HepG2 (cell line): ENCODE measurements at places on chromosomes 1 and 21.

DNA sequence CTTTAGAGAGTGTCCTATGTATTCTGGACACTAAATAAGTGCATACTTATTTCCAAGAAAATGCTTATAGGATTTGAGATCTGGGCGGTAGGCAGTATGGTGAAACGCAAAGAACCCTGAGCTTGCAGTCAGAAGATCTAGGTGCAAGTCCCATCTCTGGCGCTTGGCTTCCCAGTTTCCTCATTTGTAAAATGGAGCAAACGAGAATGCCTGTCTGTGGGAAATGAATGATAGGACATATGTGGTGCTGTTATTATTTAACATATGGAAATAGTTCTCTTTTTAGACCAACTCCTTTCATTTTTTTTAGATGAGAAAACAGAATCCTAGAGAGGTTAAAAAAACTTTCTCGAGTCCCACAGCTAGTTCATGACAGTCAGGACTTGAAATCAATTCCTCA, 25.2 kb upstream of the ROR1 start:
- no peak for DNase-seq

GRCh38 chr1:53090227-53091147, 28.5 kb downstream of the PODN start:
- DNase-seq = no peak

DNA sequence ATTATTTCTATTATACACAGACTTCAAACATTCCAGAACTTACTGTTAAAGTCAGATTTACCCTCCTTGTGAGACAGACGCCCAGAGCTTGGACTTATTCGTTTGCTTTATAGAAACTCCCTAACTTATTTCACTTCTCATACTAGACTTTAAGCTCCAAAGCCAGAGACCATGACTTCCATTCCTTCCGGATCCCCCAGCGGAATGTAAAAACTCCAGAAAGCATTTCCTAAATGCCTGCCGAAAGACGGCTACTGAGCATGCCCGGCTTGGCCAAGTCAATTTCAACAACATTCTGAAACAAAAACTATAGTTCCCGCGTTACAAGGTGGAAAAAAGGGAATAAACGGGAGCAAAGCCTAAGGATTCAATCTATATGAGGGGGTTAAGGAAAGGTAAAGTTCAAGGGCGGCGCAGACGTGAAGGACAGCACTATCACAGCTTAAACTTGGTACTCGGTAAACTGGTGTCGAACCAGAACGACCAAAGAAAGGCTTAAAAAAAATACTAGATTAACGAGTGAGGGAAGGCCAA, 1.1 kb downstream of the USP48 start:
- peak; percentile 50 for DNase-seq

DNA sequence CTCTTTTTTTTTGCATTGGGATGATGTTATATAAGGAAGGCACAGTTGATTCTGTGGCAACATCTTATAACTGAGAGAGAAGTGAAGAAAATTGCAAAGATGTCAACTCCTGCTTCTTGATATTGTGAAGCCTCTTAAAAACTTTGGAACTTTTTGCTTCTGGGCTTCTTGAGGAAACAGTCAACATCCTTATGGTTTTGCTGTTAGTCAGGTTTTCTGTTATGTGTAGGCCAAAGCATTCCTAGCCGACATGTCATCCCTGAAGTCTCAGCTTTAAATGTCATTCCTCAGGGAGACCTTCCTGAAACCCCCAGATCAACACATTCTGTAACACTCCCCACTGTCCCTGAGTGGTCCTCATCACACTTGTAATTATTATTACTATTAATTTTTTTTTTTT, 12.6 kb downstream of the FALEC start:
- DNase-seq = no peak

DNA sequence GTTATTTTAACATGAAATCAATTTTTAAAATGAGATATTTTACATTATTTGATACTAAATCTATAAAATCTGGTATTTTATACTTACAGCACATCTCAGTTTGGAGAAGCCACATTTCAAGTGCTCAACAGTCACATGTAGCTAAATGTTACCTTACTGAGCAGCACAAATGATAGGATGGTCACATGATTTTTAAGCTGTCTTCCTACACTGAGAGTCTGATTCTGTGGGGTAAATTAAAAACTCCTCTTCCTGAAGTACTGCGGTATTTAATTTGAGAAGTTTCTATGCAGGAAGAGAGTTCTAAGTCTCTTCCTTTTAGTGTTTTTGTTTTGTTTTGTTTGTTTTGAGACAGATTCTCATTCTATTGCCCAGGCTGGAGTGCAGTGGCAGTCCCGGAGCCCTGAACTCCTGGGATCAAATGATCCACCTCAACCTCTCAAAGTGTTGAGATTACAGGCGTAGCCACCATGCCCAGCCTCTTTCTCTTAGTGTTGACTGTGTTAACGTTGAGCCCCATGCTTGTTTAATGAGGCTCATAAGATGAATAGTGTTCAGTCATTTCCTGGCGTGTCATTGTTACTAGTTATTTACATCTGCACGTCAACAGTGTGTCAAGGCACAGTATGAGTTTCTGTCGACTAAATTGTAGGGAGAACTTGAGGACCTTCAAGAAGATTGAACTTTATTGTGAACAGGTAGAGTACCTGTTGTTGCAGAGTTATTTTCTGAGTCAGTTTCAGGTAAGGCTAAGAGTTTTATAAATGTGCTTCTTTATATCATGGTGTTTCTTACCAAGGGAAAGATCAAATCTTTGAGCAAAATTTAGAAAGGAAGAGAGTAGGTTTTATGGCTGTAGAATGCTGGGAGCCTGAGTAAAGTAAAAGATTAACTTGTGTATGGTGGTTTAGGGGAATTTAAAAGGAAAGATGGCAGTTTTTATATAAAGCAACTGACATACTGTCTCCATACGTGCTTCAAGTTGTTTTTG, 3.3 kb downstream of the CNST start:
- no peak for DNase-seq

DNA sequence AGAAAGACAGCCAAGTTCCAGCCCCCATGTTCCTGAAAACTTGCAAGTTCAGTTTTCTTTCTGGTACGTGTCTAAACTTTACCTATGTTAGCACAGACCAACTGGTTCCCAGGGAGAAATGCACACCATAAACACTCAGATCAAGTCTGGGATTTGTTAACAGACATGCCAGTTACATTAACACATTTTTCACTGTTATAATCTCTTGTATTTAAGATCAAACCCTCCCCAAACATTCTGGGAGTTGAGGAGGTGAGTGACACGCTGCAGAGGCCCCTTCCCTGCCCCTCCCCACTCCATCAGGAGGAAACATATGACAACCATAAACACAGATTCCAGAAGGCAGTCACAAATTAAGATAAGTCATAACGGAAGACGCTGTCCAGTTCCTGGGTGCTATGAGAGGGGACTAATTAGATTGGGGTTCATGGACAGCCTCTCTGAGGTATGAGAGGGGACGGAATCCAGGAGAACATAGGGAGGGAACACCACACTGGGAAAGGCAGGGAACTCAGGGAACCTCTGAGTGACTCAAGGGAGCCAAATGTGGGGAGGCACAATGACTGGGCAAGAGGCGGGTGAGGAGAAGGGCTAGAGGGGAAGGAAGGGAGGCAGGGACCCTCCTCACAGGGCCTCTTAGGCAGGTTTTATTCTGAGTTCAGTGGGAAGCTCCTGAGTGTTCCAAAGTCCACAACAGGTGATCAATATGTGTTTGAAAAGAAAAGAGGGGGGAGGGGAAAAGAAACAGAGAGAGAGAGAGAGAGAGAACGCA, 25.0 kb downstream of the DUSP10 start:
- DNase-seq = peak; percentile 42

- peak; percentile 62 for DNase-seq
These were observed 5.0 kb upstream of the CHI3L2 start for GRCh38 chr1:111222308-111223125.

DNA sequence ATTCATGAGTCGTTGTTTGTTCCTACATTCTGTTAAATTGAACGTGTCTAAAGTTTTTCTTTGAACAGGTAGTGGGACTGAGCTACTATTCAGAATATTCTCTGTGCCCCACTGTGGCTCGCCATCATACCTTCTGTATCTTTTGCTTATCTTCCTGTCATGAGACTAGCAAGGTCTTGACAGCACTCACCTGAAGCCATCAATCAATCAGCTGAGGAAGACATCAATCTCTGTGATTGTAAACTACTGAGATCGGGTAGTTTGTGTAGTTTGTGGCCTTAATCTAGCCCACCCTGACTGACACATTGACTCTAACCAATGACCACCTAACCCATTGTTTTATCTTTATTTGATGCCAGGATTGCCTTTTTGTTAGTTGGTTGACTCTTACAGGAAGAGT, 17.7 kb upstream of the RUNX1 start:
- no peak for DNase-seq

GRCh38 chr1:243508303-243508713, 252.5 kb downstream of the SDCCAG8 start:
- no peak for DNase-seq

GRCh38 chr1:232435729-232436128, 194.2 kb downstream of the SIPA1L2 start:
- DNase-seq = no peak

- DNase-seq = no peak
These were observed 79.5 kb downstream of the JAK1 start for GRCh38 chr1:64886877-64887276.

DNA sequence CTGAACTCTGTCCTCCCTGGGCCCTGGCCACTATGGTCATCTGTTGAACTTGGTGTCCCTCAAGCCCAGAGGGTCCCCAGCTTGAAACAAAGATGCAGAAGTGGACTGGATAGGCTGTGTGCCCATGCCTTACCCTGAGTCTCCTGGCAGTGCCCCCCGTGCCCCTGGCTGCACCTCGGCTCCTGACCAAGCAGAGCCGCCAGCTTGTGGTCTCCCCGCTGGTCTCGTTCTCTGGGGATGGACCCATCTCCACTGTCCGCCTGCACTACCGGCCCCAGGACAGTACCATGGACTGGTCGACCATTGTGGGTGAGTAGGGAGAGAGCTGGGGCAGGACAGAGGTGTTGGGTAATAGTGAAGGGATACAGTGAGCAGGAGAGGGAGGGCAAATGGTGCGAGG, 10.7 kb downstream of the TIE1 start:
- no peak for DNase-seq

GRCh38 chr1:180539136-180539535, 19.6 kb upstream of the OVAAL start:
- no peak for DNase-seq

DNA sequence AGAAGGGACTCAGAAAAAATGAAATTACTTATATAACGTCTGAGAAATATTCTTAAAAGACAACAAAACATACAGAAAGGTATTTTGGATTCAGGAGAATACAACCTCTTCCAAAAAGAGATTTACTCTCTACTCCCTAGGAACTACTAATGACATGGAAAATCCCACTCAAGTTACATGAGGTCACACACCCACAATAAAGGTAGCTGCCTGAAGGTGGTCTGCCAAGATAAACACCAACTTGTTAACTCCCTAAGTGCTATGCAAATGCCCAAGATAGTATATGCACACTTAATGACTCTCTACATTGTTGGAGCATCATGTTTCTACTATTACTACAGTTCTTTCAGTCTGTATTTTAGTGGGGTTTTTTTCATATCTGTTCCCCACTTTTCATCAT, 26.5 kb downstream of the RERE start:
- DNase-seq = no peak

DNA sequence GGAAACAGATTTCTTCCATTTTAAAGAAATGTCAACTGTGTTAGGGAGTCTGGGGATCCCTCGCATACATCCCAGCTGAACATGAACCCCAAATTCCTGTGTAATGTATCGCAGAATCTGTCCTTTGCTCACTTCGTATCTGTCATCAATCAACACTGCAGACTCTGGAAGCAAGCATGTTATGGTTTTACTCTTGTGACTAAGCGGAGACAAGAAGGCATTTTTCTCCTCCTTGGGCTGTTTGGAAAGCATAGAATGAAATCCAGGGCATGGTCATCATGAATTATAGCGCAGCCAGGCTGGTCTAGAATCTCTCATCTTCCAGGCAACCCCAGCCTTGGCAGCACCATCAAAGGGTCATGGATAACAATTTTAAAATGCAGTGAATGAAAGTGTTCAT, 290.2 kb downstream of the KIF26B start:
- DNase-seq = no peak

GRCh38 chr1:50060279-50060678, 36.5 kb upstream of the AGBL4 start:
- DNase-seq = no peak

- DNase-seq = peak; percentile 74
These were observed 63.6 kb downstream of the GADD45A start for GRCh38 chr1:67748630-67749029.

DNA sequence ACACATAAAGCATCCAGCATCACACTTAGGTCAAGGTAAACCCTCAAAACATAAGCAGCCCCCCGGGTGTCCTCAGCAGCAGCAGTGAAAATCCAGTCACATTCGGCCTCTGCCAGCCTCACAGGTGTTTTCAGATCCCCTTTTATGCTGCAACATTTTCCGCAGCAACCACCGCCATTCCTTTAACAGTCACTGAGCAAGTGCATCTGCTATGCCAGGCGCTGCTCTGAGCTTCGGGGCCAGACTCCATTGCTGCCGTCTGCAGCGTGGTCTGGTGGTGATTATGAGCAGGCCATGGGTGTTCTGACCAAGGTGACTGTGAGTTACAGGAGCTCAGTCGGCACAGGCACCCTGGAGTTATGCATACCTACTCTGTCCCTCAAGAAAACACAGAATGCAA, 4.5 kb downstream of the URB1 start:
- DNase-seq = no peak
